ENCODE measurements at places on chromosomes 6 and 20. TPM values are rescaled to one million over a fixed set of nuclear protein-coding genes. Genes with fewer than 3 reads are reported as not detected.

The ABCC10 gene
- polyA plus RNA-seq, result 15.7 TPM

The SLC17A1 gene
- not detected for polyA plus RNA-seq

The PPP1R14C gene
- 12.2 TPM for polyA plus RNA-seq

DNA sequence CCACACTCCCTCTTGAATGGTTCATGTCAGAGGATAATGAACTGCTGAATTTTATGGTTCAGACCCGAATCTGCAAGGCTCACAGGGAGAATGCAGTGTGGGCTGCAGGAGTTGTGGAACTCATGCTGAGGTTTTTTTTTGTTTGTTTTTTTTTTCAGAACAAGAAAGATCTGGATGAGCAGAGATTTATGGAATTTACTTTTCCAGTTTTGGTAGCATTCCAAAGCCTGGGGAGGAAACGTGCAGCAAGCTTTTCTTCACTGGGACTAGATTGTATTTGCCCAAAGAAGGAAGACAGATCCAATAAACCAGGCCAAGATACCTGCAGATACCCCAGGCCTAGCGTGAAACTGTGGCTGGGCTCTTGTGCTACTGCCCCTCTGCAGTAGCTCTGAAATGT, 223.9 kb upstream of the TAB2 start:
- H3K36me3 ChIP-seq, result no peaks in the 10 kb centered on the region
- no peaks in the 10 kb centered on the region for H3K4me1 ChIP-seq
- H3K4me3 ChIP-seq, result no peak overlapping the region

DNA sequence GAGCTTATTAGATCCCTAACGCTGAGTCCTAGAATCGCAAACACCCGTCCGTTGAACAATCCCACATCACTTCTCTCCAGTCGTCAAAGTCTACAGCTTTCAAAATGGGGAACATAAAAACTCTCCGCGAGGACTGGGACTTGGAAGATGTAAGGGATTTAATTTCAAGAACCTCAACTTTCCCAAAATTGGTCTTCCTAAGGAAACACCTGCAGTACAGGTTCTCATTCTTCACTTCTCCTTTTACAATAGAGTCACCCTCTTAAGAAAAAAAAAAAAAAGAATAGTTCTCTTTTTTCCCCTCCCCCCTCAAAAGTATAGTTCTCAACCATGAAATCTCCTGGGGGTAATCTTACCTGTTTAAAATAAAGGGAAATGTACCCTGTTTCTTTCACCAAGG, 6.6 kb upstream of the ZBTB22 start:
- peaks cover 9% of the 10 kb centered on the region for H3K36me3 ChIP-seq
- peak overlapping the region; percentile 66 for H3K4me3 ChIP-seq
- H3K27me3 ChIP-seq, result no peaks in the 10 kb centered on the region
- peak; percentile 10 for DNase-seq

GRCh38 chr6:15184441-15184861, 61.4 kb upstream of the JARID2 start:
- no peaks in the 10 kb centered on the region for H3K4me1 ChIP-seq
- DNase-seq, result no peak
- H3K4me3 ChIP-seq, result no peak overlapping the region
- no peaks in the 10 kb centered on the region for H3K27me3 ChIP-seq
- H3K27ac ChIP-seq, result no peak overlapping the region
- H3K36me3 ChIP-seq, result no peaks in the 10 kb centered on the region

DNA sequence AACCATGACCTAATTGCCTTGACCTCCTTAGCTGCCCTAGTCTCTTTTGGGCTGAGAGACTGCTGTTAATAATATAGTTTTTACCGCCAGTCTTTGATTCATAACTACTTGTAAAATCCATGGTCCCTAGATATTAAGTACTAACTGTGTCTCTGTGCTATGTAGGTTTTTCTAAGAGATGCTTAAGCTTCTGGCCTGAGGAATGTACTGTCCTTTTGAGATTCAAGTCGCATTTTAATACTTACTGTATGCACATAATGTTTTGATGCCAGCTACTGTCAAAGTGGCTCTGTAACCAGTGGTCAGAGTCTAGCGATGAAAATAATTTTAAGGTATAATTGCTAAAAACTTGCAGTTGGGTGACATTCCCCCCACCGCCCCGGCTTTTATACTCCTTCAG, 2.1 kb downstream of the AKAP12 start:
- no peaks in the 10 kb centered on the region for H3K36me3 ChIP-seq
- no peak overlapping the region for H3K27ac ChIP-seq
- no peak for DNase-seq
- peaks cover 7% of the 10 kb centered on the region for H3K27me3 ChIP-seq

GRCh38 chr20:40197691-40198090, 491.3 kb downstream of the MAFB start:
- no peak for DNase-seq
- H3K27me3 ChIP-seq, result no peaks in the 10 kb centered on the region
- H3K4me3 ChIP-seq, result no peak overlapping the region
- no peak overlapping the region for H3K27ac ChIP-seq
- H3K4me1 ChIP-seq, result no peaks in the 10 kb centered on the region

DNA sequence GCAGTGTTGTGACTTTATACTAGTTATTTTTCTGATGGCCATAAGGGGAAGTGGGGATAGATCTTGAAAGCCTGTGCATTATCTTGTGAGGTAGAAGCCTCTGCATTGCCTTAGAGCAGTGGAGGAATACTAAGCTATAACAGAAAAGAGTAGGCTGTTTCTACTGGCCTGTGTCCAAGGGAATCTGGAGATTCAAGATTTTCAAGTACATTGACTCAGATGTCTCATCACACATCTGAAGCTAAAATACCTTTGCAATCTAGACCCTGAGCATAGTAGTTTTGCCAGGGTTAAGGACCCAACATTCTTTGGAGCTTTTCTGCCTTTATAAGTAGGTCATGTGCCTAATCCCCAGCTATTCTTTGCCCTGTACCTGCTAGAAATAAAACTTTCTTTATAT, 272.3 kb downstream of the TENT5A start:
- H3K36me3 ChIP-seq, result no peaks in the 10 kb centered on the region

- no peaks in the 10 kb centered on the region for H3K36me3 ChIP-seq
- DNase-seq, result no peak
- no peak overlapping the region for H3K4me3 ChIP-seq
- H3K4me1 ChIP-seq, result no peaks in the 10 kb centered on the region
- no peak overlapping the region for H3K27ac ChIP-seq
These were observed 28.0 kb downstream of the PNLDC1 start for GRCh38 chr6:159828074-159828473.

All from small intestine (tissue), 16 donors.